Activated CD4-positive, alpha-beta memory T cell treated with anti-CD3 and anti-CD28 coated beads for 36 hours (primary cell): ENCODE measurements at places on chromosomes 12 and 14.
A peak's percentile ranks its signal among the peaks of the same experiment; 100 is the strongest.

- peaks cover 2% of the 10 kb centered on the region for H3K4me1 ChIP-seq
- no peaks in the 10 kb centered on the region for H3K27me3 ChIP-seq
- peaks cover 27% of the 10 kb centered on the region for H3K36me3 ChIP-seq
- no peak overlapping the region for H3K4me3 ChIP-seq
Observed at GRCh38 chr12:26455936-26456574, 260.7 kb downstream of the SSPN start.

DNA sequence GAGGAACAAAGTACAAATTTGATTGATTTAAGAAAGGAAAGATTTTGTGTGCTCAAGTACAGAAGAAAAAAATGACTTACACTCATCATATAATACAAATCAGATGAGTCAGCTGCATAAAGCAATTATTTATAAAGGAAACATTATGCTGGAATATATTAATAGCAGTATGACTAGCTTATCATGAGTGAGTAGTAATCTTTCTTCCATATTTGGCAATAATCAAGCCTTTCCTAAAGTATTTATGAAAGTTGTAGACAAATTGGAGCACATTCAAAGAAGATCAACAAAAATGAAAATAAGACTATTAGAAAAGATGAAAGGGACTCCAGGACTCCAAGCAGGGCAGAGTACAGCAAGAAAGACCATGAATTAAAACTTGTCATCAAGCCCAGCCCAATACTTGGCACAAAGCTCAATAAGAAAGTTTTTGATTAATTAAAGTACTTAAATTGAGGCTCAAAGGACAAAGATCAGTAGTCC lies 32.8 kb downstream of the CCER1 start:
- no peak overlapping the region for H3K27ac ChIP-seq
- H3K36me3 ChIP-seq, result no peaks in the 10 kb centered on the region
- H3K4me1 ChIP-seq, result no peaks in the 10 kb centered on the region
- no peak for DNase-seq
- no peak overlapping the region for H3K4me3 ChIP-seq

DNA sequence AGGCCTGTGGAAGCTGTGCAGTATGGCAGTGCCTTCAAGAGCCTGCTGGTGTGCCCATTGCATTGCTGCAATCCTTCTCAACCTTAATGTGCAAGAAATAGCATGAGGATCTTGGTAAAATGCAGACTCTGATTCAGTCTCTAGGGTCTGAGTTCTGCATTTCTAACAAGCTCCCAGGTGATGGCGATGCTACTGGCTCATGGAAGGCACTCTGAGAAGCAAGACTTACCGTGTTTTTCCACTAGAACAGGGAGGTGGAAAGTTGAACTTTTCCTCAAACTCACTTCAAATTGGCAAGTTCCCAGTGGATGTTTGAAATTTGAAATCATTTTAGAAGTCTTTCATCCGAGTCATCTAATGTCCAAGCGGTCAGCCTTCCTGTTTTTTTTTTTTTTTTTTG lies 55.5 kb downstream of the MYRFL start:
- H3K4me1 ChIP-seq, result peaks cover 7% of the 10 kb centered on the region
- H3K4me3 ChIP-seq, result no peak overlapping the region
- H3K27me3 ChIP-seq, result peaks cover 15% of the 10 kb centered on the region
- no peak for DNase-seq
- no peak overlapping the region for H3K27ac ChIP-seq

- no peaks in the 10 kb centered on the region for H3K36me3 ChIP-seq
- peak overlapping the region; percentile 19 for H3K4me3 ChIP-seq
- no peak overlapping the region for H3K27ac ChIP-seq
- no peaks in the 10 kb centered on the region for H3K27me3 ChIP-seq
- DNase-seq, result peak; percentile 13
- H3K4me1 ChIP-seq, result peaks cover 13% of the 10 kb centered on the region
Observed at GRCh38 chr12:90102957-90103652, 394.5 kb upstream of the ATP2B1 start.

- H3K27me3 ChIP-seq, result no peaks in the 10 kb centered on the region
- peaks cover 5% of the 10 kb centered on the region for H3K4me1 ChIP-seq
- H3K36me3 ChIP-seq, result no peaks in the 10 kb centered on the region
- no peak for DNase-seq
- H3K4me3 ChIP-seq, result no peak overlapping the region
Observed at GRCh38 chr12:19171731-19172130, 42.2 kb downstream of the PLEKHA5 start.

DNA sequence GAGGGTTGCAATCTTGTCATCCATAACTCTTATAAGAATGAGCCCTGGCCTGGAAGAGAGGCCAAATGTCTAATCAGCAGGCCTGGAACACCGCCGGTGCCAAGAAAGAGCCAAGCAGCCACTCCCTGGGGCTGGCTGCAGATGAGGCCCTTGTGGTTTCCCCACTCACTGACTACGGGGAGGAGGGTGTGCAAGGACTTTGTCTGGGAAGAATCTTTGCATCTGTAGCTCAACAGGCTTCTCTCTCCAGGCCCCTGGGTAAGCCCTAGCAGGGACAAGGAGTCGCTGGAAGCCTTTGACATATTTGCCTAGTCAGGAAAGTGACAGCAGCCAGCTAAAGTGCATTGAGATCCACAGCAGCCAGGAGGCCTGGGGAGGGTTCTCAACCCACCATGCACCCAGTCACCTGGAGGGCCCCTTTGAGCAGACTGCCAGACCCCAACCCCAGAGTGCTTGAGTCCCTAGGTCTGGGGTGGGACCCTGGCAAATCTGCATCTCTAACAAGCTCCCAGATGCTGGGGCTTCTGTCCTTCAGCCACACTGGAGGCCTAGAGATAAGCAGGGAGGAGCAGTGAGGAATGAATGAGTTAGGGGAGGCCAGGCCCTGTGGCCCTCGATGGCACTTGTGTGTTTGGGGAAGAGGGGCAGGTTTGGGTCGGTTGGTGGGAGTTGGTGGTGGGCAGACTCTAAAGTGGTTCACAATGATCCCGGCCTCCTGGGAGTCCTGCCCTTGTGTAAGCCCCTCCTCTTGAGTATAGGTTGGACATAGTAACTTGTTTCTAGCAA lies 13.9 kb upstream of the LRTM2 start:
- H3K27ac ChIP-seq, result no peak overlapping the region
- no peaks in the 10 kb centered on the region for H3K27me3 ChIP-seq
- DNase-seq, result no peak
- no peak overlapping the region for H3K4me3 ChIP-seq

- no peak overlapping the region for H3K4me3 ChIP-seq
Observed at GRCh38 chr12:113910751-113911272, 55.3 kb downstream of the RBM19 start.

DNA sequence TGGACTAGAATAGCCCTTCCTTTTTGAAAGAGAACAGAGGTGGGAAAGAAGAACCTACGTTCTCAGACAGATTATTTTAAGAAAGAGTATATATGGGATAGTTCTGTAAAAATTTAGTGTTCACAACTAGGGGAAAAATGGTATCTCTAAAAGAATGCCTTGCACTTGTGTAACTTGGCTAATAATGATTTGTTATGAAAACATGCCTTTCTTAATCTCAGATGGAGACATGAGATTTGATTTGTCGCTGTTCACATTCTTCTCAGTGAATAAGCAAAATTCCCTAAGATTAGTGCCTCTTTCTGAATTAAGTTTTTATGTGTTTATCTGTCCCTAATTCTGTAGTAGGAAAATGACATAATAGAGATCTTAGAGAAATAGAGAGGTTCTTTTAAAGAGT lies 100.8 kb downstream of the USP15 start:
- H3K4me1 ChIP-seq, result peaks cover 4% of the 10 kb centered on the region
- H3K36me3 ChIP-seq, result peaks cover 41% of the 10 kb centered on the region
- DNase-seq, result no peak
- H3K27me3 ChIP-seq, result no peaks in the 10 kb centered on the region
- H3K4me3 ChIP-seq, result no peak overlapping the region

DNA sequence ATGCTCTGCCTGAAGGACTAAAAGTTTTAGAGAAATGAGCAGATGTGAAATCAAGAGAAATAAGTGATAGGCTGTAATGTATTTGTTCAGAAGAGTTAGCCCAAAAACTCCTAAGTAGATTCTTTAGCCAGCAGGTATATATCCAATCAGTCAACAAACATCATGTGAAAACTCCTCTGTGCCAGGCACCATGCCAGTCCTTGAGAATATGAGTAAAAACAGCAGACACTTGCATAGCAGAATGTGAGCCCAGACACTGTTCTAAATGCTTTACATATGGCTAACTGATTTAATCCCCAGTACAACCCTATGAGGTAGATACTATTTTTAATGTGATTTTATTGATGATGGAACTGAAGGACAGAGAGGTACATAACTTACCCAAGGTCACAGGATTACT lies 329.8 kb downstream of the PAWR start:
- no peaks in the 10 kb centered on the region for H3K36me3 ChIP-seq
- no peaks in the 10 kb centered on the region for H3K4me1 ChIP-seq
- no peak for DNase-seq
- no peaks in the 10 kb centered on the region for H3K27me3 ChIP-seq
- no peak overlapping the region for H3K27ac ChIP-seq

DNA sequence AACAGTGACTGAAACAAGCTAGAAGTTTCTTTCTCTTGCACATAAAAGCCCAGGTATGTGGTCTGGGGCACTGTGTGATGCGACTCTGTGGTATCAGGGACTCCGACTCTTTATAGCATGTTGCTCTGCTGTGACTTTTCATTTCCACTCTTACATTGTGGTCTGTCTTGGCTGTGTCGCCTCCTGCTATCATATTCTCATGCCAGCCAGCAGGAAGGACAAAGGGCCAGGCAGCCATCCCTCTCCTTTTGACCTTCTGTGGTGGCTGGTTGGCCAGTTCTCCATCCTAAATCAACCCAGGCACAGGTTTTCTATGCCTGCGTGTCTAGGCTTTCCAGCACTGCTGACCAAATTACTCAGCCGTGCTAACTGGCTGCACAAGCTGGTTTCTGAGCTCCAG lies 8.0 kb downstream of the ACAD10 start:
- no peak for DNase-seq
- no peaks in the 10 kb centered on the region for H3K4me1 ChIP-seq
- H3K36me3 ChIP-seq, result peaks cover 11% of the 10 kb centered on the region
- no peak overlapping the region for H3K4me3 ChIP-seq
- H3K27me3 ChIP-seq, result no peaks in the 10 kb centered on the region

GRCh38 chr12:70660620-70661219 lies 23.5 kb upstream of the PTPRB start:
- H3K27ac ChIP-seq, result no peak overlapping the region
- no peak overlapping the region for H3K4me3 ChIP-seq
- H3K27me3 ChIP-seq, result no peaks in the 10 kb centered on the region

DNA sequence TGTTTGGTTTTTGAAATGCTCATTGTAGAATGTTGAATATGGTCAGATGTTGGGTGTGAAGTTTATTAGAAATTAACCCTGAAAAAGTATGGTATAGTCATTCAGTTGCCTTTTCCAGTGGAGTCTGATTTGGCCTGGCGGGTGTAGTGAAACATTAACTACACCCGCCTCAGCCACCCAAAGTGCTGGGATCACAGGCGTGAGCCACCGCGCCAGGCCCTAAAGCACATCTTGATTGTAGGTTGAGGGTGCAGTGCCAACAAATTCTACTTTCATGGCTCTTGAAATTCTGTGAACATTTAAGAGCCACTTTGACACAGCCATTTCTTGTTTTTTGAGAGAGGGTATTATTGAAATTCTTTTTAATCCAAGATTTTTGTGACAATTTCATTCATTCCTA lies 624.9 kb downstream of the DIO2 start:
- no peaks in the 10 kb centered on the region for H3K27me3 ChIP-seq
- no peaks in the 10 kb centered on the region for H3K36me3 ChIP-seq
- H3K4me3 ChIP-seq, result no peak overlapping the region
- H3K4me1 ChIP-seq, result no peaks in the 10 kb centered on the region
- no peak overlapping the region for H3K27ac ChIP-seq

DNA sequence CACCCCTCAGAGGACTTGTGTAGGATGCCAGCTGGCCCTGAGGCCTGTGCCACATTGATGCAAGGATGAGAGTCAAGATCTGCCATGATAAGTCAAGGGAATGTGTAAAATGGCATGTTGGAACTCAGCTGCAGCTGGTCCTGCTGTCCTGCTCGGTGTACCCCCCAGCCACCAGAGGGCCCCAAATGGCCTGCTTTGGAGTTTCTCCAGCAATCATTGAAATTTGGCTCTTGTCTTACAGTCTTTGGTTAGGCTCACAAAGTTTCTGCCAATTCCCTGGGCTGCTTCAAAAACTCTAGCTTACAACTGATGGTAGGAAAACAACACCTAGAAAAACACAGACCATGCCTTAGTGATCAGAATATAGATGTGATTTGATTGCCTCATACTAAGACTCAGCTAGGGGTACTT lies 76.8 kb downstream of the HSD17B6 start:
- H3K27me3 ChIP-seq, result no peaks in the 10 kb centered on the region
- H3K4me1 ChIP-seq, result peaks cover 19% of the 10 kb centered on the region
- H3K4me3 ChIP-seq, result no peak overlapping the region
- H3K27ac ChIP-seq, result no peak overlapping the region
- H3K36me3 ChIP-seq, result no peaks in the 10 kb centered on the region
- DNase-seq, result peak; percentile 57

- H3K36me3 ChIP-seq, result no peaks in the 10 kb centered on the region
- H3K27ac ChIP-seq, result no peak overlapping the region
- DNase-seq, result no peak
- no peak overlapping the region for H3K4me3 ChIP-seq
- no peaks in the 10 kb centered on the region for H3K27me3 ChIP-seq
- H3K4me1 ChIP-seq, result no peaks in the 10 kb centered on the region
Observed at GRCh38 chr12:85920324-85920947, 46.3 kb downstream of the NTS start.

DNA sequence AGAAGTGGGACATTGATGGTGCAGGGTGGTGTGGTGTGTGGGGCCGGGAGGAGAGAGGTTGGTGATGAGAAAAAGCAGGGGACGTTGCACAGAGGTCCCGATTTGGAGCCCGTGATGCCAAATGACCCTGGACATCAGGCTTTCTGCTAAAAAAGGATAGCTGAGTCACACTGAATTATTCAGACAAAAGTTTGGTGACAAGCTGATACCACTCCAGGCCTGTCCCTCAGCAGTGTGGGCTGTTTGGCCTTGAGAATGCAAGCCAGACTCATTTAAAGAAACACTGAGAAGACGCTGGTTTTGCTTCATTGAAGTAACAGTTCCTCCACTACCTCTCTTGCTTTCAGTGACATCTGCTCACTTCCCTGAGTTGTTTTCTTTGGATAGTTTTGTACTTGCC lies 262.1 kb upstream of the PWP1 start:
- no peak for DNase-seq
- H3K27me3 ChIP-seq, result no peaks in the 10 kb centered on the region
- H3K36me3 ChIP-seq, result peaks cover 16% of the 10 kb centered on the region
- no peaks in the 10 kb centered on the region for H3K4me1 ChIP-seq
- H3K4me3 ChIP-seq, result no peak overlapping the region

GRCh38 chr14:66974397-66975025 lies 214.7 kb upstream of the GARIN2 start:
- H3K27me3 ChIP-seq, result no peaks in the 10 kb centered on the region
- no peak for DNase-seq
- peaks cover 4% of the 10 kb centered on the region for H3K4me1 ChIP-seq
- H3K4me3 ChIP-seq, result no peak overlapping the region
- no peak overlapping the region for H3K27ac ChIP-seq

GRCh38 chr14:69573831-69574262 lies 824 bp downstream of the CCDC177 start:
- peaks cover 48% of the 10 kb centered on the region for H3K27me3 ChIP-seq
- H3K4me3 ChIP-seq, result no peak overlapping the region
- peak; percentile 20 for DNase-seq
- H3K27ac ChIP-seq, result no peak overlapping the region

- no peaks in the 10 kb centered on the region for H3K36me3 ChIP-seq
- DNase-seq, result no peak
- H3K27me3 ChIP-seq, result no peaks in the 10 kb centered on the region
- H3K4me3 ChIP-seq, result no peak overlapping the region
- no peaks in the 10 kb centered on the region for H3K4me1 ChIP-seq
- H3K27ac ChIP-seq, result no peak overlapping the region
Observed at GRCh38 chr12:42017051-42017450, 127.6 kb downstream of the GXYLT1 start.
